Mesenteric fat pad (tissue), 1 donor: ENCODE measurements at places on chromosomes 6 and 20. TPM values are rescaled to one million over a fixed set of nuclear protein-coding genes. Genes with fewer than 3 reads are reported as not detected.

The GJA10 gene
- not detected for total RNA-seq

The FRS3 gene
- 3.4 TPM for total RNA-seq

The BPIFA3 gene
- total RNA-seq, result not detected

The IGF2R gene
- 111 TPM for total RNA-seq

The PPP1R3G gene
- 1.3 TPM for total RNA-seq

The TSBP1 gene
- total RNA-seq, result not detected

The VIP gene
- 0.48 TPM for total RNA-seq

The HEY2 gene
- total RNA-seq, result 1.3 TPM

The PTCHD4 gene
- total RNA-seq, result 1.4 TPM

The ETV7 gene
- 0.29 TPM for total RNA-seq

DNA sequence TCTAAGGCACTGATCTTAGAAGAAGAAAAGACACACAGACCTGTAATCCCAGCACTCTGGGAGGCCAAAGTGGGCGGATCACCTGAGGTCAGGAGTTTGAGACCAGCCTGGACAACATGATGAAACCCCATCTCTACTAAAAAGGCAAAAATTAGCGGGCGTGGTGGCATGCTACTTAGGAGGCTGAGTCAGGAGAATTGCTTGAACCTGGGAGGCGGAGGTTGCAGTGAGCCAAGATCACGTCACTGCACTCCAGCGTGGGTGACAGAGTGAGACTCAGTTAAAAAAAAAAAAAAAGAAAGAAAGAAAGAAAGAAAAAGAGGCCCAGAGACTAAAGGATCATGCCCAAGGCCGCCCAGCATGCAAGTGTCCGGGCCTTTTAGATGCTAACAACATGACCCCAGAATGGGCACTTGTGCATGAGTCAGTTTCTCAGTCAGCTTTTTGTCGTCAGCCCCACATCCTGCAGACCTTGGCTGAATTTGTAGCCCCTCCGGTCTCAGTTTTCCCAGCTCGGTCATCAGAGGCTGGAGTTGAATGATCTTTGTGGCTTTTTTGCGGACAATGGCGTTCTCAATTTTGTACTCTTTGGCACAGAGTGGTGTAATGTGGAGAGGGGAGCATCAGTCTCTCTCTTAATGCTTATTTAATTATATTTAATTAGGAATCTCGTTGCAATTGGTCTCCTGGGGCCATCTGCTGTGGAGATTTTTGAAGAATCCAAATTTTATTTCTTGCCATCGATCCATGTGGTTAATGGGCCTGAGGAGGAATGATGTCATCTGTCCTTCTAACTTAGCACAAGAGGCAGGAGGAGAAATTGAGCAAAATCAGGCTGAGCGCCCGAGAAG lies 30.6 kb upstream of the APCDD1L start:
- DNase-seq, result no peak

DNA sequence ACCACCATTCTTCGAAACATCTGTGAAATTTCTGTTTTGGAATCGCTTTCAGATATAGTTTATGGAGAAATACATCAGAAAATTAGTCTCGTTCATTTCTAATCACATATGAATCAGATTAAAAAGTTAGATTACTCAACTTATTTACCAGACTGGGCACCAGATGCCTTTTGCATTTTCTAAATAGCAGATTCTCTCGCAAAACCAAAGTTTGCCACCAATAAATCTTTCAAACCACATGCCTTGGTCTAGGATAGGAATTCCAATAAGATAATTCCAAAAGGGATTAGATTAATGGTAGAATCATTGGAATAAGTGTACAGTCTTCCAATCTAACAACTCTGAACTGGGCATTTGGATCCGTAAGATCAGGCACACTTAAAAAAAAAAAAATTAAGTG lies 160.4 kb upstream of the TAB2 start:
- no peak for DNase-seq

DNA sequence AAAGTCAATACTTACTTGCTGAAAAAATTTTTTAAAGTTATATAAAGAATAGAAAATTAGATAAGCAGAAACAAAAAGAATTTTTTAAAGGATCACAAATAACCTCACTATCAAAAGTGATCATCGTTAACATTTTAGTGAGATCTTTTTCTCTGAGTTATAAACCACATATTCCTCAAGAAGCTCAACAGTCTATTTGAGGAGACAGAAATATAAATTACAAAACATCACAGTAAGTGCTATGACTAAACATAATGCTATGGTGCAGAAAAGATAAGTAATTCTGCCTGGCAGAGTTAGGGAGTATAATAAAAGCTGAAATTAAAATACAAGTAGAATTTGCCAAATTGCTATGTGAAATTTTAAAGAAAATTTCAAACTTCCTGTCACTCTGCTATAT lies 226.7 kb downstream of the LMBRD1 start:
- no peak for DNase-seq

- no peak for DNase-seq
Observed at GRCh38 chr20:2752567-2753460, 47.6 kb downstream of the CPXM1 start.

DNA sequence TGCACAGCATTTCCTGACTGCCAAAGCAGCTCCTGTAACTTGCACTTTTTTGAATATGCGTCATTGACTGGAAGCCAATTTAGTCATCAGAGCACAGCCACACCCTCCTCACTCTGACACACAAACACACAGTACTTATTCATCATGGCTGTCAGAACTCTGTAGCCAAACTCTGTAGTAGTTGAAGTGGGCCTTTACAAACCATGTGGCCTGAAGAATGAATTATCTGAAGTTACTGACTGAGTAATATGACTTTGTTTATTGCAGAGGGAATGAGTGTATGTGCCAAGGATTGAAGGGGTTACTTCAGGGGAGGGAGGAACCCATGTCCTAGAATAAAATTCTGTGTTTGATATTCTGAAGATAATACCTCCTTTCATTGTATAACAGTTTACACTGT lies 102.7 kb downstream of the FIG4 start:
- no peak for DNase-seq

DNA sequence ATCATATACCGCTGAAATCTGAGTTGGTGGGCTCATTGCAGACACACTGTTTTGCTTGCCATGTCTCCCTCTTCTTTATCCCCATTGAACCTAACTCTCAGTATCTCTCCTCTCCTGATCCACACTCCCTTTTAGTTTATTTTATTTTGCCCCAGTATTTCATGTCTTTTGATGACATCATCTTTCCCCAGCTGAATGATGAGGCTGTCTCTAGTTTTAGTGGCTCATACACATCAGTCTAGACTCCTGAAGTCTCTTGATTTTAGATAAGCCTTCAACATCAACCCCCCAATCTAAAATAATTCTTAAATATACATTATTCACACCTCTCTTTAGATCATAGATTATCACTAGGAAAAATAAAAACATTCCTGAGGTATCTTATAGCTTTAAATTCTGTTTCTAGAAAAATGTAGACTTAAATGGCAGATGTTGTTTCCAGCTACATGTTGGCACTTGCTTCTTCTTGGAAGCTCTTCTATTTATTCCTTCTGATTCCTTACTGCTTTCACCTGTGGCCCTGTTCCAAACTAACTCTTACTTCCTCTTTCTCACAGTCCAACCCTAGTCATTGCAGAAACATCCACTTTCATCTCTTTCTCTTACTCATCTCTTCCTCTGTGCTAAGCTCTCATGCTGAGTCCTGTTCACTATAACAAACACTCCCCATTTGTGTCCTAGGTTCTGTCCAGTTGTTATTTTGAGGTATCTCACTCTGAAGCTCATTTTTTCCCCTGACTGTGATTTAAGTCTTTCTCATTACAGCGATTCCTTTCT lies 191.9 kb upstream of the SLC35B3 start:
- DNase-seq, result no peak

- DNase-seq, result no peak
Observed at GRCh38 chr6:51112731-51113130, 294.1 kb downstream of the TFAP2B start.

DNA sequence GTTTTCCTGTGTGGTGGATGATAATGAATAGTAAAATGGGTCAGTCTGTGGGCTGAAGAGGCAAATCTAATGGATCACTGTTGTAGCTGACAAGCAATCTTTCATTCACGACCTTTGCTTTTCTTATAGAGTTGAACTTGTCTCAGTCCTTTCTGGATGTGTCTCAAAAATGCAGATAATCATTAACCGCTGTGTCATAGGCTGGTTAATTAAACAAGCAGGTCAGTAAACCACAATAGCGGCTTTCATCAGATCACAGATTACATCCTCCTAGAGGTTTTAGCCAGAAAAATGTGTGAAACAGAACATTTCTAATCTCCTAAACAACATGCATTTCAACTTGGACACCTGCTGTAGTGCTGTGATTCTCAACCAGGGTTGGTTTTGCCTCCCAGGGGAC lies 2.5 kb upstream of the METTL24 start:
- DNase-seq, result no peak

DNA sequence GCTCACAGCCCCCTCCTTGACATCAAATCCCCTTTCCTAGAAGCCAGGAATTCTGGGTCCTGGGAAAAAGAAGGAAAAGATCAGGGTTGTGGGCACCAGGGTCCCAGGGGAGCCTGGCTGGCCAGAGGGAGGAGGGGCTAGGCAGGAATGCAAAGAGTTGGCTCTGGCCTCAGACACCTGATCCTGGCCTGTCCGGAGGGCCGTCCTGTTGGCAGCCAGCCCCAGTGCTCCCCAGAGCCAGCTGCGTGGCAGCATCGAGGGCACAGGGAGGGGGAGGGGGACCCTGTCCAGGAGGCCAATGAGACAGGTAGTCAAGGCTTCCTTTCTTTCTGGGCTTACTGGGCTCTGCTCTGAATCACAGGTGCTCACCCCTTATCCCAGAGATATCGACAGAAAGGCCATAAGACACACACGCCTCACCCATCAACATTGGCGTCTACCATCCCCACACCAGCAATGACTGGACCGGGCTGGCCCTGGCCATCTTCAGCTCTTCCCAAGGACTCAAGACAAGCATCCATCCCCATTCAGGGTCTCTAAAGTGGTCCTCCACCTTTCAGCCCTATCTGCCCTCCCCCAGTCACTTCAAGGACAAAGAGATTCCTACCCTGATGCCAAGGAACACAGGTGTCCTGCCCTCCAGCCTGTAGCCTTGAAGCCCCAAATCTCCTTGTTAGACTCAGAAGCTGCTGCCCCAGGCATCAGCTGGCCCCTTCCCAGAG lies 723 bp downstream of the COL11A2 start:
- no peak for DNase-seq

DNA sequence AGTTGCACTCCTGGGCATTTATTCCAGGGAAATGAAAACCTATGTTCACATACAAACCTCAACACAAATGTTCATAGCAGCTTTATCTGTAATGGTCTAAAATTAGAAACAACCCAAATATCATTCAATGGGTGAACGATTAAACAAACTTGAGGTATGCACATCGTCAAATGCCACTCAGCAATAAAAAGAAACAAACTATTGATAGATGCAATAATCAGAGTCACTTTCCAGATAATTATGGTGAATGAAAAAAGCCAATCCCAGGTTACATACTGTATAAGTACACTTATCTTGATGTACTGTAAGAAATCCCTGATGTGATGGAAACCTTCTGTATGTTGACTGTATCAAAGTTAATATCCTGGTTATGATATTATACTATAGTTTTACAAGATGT lies 38.8 kb downstream of the RNF24 start:
- DNase-seq, result no peak

- DNase-seq, result no peak
Observed at GRCh38 chr6:47303342-47303741, 6.4 kb downstream of the TNFRSF21 start.

DNA sequence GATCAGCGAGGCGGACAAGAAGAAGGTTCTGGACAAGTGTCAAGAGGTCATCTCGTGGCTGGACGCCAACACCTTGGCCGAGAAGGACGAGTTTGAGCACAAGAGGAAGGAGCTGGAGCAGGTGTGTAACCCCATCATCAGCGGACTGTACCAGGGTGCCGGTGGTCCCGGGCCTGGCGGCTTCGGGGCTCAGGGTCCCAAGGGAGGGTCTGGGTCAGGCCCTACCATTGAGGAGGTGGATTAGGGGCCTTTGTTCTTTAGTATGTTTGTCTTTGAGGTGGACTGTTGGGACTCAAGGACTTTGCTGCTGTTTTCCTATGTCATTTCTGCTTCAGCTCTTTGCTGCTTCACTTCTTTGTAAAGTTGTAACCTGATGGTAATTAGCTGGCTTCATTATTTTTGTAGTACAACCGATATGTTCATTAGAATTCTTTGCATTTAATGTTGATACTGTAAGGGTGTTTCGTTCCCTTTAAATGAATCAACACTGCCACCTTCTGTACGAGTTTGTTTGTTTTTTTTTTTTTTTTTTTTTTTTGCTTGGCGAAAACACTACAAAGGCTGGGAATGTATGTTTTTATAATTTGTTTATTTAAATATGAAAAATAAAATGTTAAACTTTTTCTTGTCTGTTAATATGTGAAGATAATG lies 2.2 kb downstream of the HSPA1B start:
- no peak for DNase-seq

DNA sequence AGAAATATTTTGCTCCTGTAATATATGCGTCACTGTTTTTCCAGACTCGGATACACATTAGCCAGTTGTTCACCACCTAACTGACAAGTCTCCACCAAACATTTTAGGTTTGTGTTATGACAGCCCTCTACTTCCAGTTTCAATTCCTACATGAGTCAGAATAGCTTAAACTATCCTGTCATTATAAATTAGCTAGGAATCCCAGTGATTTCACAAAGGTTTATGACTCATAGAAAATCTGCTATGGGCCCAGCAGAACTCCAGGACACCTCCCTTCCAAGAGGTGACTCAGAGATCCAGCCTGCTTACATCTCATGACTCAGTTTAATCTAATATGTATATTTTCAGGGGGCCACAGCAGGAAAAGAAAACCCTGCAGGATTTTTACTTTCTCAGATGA lies 17.4 kb upstream of the PLCB4 start:
- no peak for DNase-seq

GRCh38 chr6:99822741-99823512 lies 171.1 kb downstream of the MCHR2 start:
- no peak for DNase-seq

DNA sequence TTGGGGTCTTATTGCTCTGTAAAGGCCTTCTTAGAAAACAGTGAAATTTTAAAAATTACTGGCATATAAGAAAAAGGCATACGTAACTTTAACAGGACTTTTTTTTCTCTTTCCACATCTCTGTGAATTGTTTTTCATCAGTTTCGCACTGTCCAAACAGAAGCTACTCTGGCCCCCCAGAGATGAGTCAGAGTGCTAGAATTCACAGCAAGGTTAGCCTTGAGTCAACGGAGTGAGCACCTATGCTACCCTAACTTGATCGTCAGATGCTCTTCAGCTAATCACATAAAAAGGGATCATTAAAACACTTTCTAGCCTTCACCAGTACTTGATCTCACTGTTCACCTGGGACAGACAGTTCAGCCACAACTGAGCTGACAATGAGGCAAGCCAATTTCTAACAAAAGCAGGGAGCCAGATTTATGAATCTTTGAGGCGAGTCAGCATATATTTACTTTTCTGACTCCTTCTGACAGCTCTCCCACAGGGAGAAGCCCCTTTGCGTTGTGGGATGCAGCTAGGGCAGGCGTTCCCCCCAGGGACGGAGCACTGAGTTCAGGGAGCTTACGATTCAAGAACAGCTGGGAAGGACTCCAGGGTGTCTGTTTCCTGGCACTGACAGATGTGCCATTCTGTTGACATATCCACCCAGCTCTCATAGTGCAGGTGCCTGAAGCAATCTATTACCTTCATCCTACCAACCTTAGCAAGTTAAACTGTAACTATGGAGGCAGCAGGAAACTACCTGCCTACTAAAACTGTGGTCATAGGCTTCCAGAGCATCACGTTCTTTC lies 46.4 kb upstream of the SPDEF start:
- DNase-seq, result no peak

- no peak for DNase-seq
Observed at GRCh38 chr20:52426856-52427255, 235.3 kb upstream of the ZFP64 start.
